T-helper 17 cell (primary cell): ENCODE measurements at places on chromosomes 1 and 21. TPM values are rescaled to one million over a fixed set of nuclear protein-coding genes. Genes with fewer than 3 reads are reported as not detected.
A peak's percentile ranks its signal among the peaks of the same experiment; 100 is the strongest.

NUP210L gene
- total RNA-seq = 0.07 TPM

DNA sequence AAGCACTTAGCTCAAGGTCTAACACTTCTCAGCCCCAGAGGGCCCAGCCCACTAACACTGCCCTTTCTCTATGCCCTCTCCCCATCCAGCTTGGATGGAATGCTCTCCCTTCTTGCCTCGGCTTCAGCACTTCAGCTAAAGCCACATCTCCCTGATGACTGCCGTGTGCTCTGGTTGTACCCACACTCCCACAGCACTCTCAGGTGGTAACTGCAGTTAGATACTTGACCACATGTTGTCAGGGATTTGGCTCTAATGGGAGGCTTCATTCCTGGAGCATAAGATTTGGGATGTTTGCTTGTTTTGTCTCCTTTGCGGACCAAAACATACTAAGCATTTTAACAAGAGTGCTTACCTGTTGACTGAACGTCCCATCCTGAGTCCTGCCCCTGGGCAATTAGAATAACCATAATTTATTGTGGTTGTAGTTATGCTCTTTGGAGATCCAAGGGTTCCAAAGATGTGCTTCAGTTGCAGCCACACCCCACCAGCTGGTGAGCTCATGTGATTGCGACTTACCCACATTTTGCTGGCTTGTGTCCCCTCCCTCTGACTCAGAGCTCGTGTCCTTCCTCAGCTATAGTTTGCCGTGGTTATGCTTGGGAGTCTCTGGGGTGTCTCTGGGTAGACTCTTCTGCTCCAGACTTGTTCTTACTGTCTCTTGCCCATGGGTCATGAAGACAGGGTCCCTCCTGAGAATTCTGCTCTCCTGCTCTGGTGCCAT lies 7.7 kb upstream of the SLC26A9 start:
- H3K27ac ChIP-seq = no peak overlapping the region
- H3K4me3 ChIP-seq = no peak overlapping the region
- peaks cover 2% of the 10 kb centered on the region for H3K36me3 ChIP-seq
- H3K27me3 ChIP-seq = peaks cover 47% of the 10 kb centered on the region

DNA sequence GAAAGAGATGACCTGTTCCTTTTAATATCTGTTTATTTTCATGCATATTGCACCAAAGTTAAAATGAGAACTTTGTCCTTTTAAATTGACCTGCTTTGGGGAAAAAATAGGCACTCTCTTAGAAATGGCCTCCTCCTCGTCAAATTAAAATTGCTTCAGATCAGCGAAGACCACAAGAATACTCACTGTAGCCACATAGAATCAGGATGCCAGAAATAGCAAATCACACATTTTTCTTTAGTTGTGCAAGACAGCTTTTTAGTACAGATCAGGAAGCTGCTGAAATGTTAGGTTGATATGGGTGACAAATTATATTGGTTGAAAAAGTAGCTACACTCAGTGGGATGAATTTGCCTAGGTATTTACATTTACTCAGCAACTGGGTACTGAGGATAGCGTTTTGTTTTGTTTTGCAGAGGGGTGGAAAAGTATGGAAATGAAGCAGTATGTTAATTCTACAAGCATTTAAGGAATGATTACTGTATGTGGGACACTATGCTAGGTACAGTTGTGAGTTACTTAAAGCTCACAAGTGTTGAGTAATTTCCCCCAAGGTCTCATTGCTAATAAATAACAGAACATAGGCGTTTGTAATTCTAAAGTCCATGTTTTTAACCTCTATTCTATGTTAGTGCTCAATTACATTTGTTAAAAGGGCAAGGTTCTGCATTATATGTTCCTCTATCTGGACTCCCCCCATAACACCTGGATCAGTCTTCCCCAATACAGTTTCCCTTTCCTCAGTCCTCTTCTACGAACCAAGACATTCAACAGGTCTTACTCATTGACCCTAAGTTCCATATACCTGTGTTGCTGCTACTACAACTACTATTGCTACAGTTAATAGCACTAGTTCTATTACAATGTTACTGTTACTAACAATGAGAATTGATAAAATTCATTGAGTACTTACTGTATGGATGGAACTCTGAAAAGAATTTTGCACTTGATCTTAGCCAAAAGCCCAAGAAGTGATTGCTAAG lies 99.4 kb upstream of the S1PR1 start:
- peaks cover 43% of the 10 kb centered on the region for H3K4me1 ChIP-seq
- H3K36me3 ChIP-seq = peaks cover 2% of the 10 kb centered on the region
- peak overlapping the region; percentile 66 for H3K4me3 ChIP-seq
- peak overlapping the region; percentile 91 for H3K27ac ChIP-seq
- DNase-seq = no peak

DNA sequence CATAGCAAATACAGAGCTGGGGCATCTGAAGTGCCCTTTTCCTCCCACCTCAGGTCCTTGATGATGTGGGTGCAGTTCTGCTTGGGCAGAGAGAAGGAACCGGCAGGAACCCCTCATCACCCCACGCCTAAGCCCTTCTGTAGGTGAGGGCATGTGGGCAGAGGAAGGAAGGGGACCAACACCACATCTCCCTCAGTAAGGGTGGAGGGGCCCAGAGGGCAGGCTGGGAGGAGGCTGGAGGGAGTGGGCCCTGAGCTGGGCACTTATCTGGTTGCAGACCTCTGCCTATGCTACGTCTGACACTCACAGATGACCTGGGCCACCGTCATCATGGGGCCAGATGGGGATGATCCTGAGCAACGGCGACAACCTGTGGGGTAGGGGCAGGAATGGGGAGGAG lies 11.0 kb downstream of the ZNF687 start:
- DNase-seq = no peak
- H3K4me1 ChIP-seq = peaks cover 12% of the 10 kb centered on the region
- H3K36me3 ChIP-seq = peaks cover 12% of the 10 kb centered on the region
- no peak overlapping the region for H3K27ac ChIP-seq

GRCh38 chr1:200468264-200469001 lies 58.6 kb upstream of the ZNF281 start:
- H3K27me3 ChIP-seq = peaks cover 35% of the 10 kb centered on the region
- H3K4me1 ChIP-seq = peaks cover 11% of the 10 kb centered on the region
- no peak overlapping the region for H3K27ac ChIP-seq
- no peaks in the 10 kb centered on the region for H3K36me3 ChIP-seq
- no peak for DNase-seq
- H3K4me3 ChIP-seq = no peak overlapping the region

GRCh38 chr1:225921734-225922709 lies 2.0 kb downstream of the PYCR2 start:
- no peak overlapping the region for H3K27ac ChIP-seq
- H3K27me3 ChIP-seq = no peaks in the 10 kb centered on the region
- DNase-seq = no peak
- H3K4me1 ChIP-seq = peaks cover 15% of the 10 kb centered on the region
- H3K36me3 ChIP-seq = no peaks in the 10 kb centered on the region
- no peak overlapping the region for H3K4me3 ChIP-seq

- no peak overlapping the region for H3K27ac ChIP-seq
- peaks cover 80% of the 10 kb centered on the region for H3K27me3 ChIP-seq
- H3K4me3 ChIP-seq = no peak overlapping the region
- no peak for DNase-seq
- peaks cover 2% of the 10 kb centered on the region for H3K4me1 ChIP-seq
- H3K36me3 ChIP-seq = peaks cover 9% of the 10 kb centered on the region
Observed at GRCh38 chr1:18531503-18531845, 50.7 kb downstream of the KLHDC7A start.

GRCh38 chr21:42414553-42414927 lies 10.8 kb downstream of the UBASH3A start:
- no peak for DNase-seq
- H3K27me3 ChIP-seq = no peaks in the 10 kb centered on the region
- H3K4me1 ChIP-seq = peaks cover 45% of the 10 kb centered on the region
- no peak overlapping the region for H3K27ac ChIP-seq
- peaks cover 19% of the 10 kb centered on the region for H3K36me3 ChIP-seq
